CD4-positive, CD25-positive, alpha-beta regulatory T cell (primary cell): ENCODE measurements at places on chromosomes 5 and 9. TPM values are rescaled to one million over a fixed set of nuclear protein-coding genes. Genes with fewer than 3 reads are reported as not detected.

DNA sequence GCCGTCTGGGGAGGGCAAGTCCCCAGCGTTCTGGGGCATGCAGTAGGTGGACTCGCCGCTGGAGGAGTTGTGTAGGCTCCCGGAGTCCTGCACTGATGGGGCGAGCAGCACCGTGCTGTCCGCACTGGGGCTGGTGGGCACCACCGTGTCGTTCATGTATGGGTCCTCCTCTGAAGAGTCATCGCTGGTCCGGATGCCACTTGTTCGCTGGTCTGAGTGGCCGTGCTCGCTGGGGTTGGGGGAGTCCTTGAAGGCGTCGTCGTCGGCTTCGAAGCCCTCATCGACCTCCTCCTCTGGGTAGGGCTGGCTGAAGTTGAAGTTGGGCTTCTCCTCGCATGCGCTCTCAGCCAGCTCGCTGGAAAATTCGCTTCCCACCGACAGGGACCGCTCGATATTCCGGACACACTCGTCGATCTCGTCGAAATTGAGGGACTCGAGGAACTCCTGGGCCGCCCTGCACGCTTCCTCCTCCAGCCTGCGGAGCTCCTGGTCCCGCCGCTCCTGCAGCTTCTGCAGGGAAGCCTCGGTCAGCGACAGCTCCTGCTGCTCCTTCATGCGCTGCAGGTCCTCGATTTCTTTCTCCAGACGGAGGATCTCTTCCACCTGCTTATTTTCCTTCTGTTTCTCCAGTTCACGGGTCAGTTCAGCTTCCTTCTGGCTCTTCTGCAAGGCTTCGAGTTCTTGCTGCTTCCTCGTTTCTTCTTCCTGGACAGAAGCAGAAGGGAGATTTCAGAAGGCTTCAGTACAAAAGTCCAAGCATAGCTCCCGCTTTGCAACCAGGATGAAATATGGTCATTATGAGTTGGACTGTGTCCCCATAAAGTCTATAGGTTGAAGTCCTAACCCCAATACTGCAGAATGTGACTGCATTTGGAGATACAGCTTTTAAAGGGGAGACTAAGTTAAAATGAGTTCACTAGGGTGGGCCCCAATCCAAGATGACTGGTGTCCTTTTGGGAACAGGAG lies 84.6 kb upstream of the RETREG1 start:
- H3K27ac ChIP-seq: no peak overlapping the region
- no peaks in the 10 kb centered on the region for H3K27me3 ChIP-seq
- H3K4me1 ChIP-seq: no peaks in the 10 kb centered on the region
- no peak overlapping the region for H3K4me3 ChIP-seq

DNA sequence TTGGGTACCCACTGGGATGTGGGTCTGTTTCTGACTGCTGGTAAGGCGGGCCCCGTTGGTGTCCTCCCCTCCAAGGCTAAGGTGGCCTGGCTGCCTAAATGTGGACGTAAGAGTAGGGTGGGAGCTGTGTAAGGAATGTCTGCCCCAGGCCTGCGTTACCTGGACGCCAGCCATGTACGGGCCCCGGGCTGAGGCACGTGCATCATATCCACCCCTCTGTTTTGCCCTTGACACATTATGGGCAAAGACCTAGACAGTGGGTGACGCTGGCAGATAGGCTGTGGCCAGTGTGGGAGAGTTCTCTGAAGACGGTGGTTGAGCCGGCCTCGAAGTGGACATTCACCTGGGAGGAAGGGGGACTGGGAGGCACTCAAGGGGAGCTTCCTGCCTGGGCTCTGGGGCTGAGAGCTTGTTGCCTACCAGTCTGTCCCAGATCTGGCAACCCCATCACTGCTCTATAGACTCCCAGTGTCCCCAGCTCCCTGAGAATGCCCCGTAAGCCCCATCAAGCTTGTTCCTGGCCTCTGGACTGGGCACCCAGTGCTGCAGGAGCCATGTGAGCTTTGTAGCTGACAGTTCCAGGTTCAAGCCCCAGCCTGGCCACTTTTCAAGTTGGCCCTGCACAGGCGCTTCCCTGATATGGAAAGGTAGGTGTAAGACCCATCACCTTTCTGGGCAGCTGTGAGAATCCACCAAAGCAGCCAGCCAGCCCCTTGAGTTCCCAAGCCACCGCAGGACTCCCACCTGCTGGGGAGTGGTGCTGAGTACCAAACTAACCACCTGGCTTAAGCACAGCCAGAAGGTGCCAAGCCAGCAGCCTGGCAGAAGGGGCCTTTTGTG lies 3.2 kb upstream of the PRR7 start:
- no peak overlapping the region for H3K4me3 ChIP-seq
- peak overlapping the region; percentile 91 for H3K27ac ChIP-seq
- H3K4me1 ChIP-seq: peaks cover 69% of the 10 kb centered on the region
- H3K36me3 ChIP-seq: peaks cover 26% of the 10 kb centered on the region
- DNase-seq: no peak
- H3K27me3 ChIP-seq: no peaks in the 10 kb centered on the region

GRCh38 chr5:107322936-107323335 lies 347.8 kb downstream of the EFNA5 start:
- no peaks in the 10 kb centered on the region for H3K4me1 ChIP-seq
- no peak overlapping the region for H3K27ac ChIP-seq

GRCh38 chr5:80414113-80414512 lies 6.2 kb downstream of the ZFYVE16 start:
- H3K27me3 ChIP-seq: no peaks in the 10 kb centered on the region
- no peak for DNase-seq
- H3K36me3 ChIP-seq: no peaks in the 10 kb centered on the region
- no peak overlapping the region for H3K27ac ChIP-seq
- H3K4me3 ChIP-seq: no peak overlapping the region
- peaks cover 4% of the 10 kb centered on the region for H3K4me1 ChIP-seq

- no peaks in the 10 kb centered on the region for H3K36me3 ChIP-seq
- DNase-seq: no peak
- H3K4me1 ChIP-seq: no peaks in the 10 kb centered on the region
- H3K27ac ChIP-seq: no peak overlapping the region
Measured at GRCh38 chr5:163252950-163253349, 184.4 kb upstream of the CCNG1 start.

GRCh38 chr5:102296178-102296817 lies at the start of gene SLCO4C1:
Gene SLCO4C1 (minus strand): TSS chr5:102296284. CDS start chr5:102296262, 22 bp downstream.
- peaks cover 7% of the 10 kb centered on the region for H3K4me1 ChIP-seq
- H3K27ac ChIP-seq: no peak within 1 kb of the TSS
- no peaks in the 10 kb centered on the region for H3K36me3 ChIP-seq

DNA sequence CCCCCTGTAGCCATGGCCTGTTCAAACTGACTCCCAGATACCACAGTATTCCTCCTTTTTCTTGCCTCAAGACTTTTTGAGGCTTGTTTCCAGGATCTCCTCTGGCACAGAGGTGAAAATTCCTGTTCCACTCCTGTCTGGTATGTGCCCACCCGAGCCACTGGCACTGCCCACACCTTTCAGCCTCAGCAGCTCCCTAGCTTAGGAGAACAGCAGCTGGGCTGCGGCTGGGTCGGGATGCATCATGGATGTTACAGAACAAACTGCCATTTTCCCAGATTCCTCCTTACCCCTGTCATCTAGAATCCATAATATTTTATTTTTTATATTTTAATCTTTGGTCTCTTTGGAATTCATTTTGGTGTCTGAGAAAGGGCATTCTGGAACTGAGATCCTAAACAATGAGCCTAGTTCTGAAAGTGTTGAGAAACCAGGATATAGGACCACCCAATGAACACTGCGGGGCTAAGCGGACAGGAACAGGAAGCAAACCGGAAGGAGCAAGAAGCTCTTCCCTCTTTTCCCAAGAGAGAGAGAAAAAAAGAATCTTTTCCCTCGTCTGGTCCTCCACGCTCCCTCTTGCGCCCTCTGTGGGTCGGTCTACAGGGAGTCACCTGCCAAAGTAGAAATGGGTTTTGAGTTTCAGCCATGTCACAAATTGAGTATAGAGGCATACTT lies 12.5 kb downstream of the OR2S2 start:
- peaks cover 37% of the 10 kb centered on the region for H3K4me1 ChIP-seq
- peaks cover 2% of the 10 kb centered on the region for H3K27me3 ChIP-seq
- H3K27ac ChIP-seq: no peak overlapping the region

GRCh38 chr5:143182901-143183820 lies 220.3 kb downstream of the NR3C1 start:
- no peaks in the 10 kb centered on the region for H3K36me3 ChIP-seq
- H3K27ac ChIP-seq: no peak overlapping the region
- H3K27me3 ChIP-seq: no peaks in the 10 kb centered on the region
- peak; percentile 6 for DNase-seq
- H3K4me3 ChIP-seq: peak overlapping the region; percentile 54
- peaks cover 17% of the 10 kb centered on the region for H3K4me1 ChIP-seq

DNA sequence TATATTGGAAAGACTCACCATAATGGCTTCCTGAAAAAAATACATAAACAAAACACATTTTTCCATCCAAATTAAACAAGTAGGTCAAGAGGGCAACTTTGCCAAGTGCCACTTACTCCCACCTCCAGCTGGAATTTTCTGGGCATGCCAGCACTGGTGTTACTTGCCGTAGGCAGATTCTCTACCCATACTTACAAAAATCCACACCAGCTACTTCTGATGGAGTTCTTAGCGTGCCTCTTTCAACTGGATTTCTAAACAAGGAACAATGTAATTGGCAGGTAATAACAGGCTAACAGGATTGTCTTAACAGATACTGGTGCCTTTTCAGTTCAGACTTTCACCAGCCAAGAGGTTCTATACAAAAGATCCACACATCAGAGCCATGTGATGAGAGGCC lies 301.4 kb downstream of the MLLT3 start:
- no peak for DNase-seq
- H3K27ac ChIP-seq: peak overlapping the region; percentile 71
- no peaks in the 10 kb centered on the region for H3K36me3 ChIP-seq
- H3K4me3 ChIP-seq: peak overlapping the region; percentile 11

DNA sequence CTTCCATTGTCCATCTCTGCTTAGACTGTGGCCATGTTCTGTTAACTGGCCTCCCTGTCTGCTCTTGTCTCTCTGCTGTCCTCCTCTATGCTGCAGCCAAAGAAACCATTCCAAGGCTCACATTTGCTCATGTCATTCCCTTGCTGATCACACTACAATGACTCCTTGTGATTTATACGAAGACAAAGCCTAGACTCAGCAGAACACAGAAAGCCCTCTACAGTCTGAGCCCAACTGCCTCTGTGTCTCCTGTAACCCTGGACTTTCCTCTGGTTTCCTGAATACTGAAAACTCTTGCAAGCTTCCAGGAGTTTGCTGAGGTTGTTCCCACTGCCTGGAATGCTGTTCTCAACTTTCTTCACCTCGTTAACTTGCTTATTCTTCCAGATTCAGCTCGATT lies 191.8 kb downstream of the TMEM38B start:
- no peak overlapping the region for H3K27ac ChIP-seq
- H3K36me3 ChIP-seq: no peaks in the 10 kb centered on the region
- no peaks in the 10 kb centered on the region for H3K4me1 ChIP-seq
- no peak overlapping the region for H3K4me3 ChIP-seq
- DNase-seq: no peak

GRCh38 chr9:123081824-123082223 lies 48.4 kb downstream of the GPR21 start:
- H3K4me1 ChIP-seq: no peaks in the 10 kb centered on the region
- H3K27ac ChIP-seq: no peak overlapping the region
- no peak overlapping the region for H3K4me3 ChIP-seq
- peaks cover 61% of the 10 kb centered on the region for H3K36me3 ChIP-seq
- peak; percentile 25 for DNase-seq

DNA sequence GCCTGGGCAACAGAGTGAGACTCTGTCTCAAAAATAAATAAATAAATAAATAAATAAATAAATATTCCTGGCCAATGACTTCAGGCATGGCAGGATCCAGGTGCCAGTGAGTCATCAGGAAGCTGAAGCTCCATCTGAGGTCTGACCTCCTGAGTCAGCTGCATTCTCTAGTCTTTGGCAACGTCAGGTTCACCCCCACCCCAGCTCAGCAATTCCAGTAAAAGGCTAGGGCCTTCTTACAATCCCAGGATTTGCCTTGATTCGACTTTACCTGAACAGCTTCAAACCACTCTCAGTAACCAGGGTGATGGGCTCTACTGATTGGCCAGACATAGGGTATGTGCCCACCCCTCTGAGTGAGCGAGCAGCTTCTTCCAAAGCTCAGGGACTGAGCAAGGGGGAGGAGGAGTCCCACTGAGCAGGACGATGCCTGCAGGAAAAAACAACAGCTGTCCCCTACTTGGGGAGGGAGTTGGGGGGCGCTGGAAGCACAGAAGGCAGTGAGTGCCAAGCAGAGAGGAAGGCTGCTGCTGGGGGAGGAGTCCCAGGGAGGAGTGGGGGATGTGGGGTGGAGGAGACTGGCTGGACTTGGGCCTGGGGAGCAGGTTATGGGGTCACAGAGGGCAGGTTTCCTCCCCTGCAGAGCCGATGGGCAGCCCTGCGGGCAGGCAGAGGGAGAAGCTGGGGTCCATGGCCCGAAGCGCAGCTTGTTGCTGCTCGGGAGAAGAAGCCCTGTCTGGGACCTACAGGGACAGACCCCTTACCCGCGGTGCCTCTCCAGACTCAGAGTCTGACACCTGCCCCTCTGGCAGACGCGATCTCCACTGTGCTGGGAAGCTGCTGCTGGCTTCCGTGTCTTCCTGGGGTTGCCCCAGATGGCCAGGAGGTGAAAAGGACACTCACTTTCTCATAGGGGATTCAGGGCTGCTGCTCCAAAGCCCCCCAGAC lies 25.9 kb upstream of the UNC5A start:
- H3K4me1 ChIP-seq: peaks cover 20% of the 10 kb centered on the region
- no peak overlapping the region for H3K27ac ChIP-seq
- no peaks in the 10 kb centered on the region for H3K27me3 ChIP-seq
- DNase-seq: no peak
- no peaks in the 10 kb centered on the region for H3K36me3 ChIP-seq
- no peak overlapping the region for H3K4me3 ChIP-seq

GRCh38 chr9:12723409-12724028 lies 30.3 kb downstream of the TYRP1 start:
- H3K4me3 ChIP-seq: no peak overlapping the region
- H3K36me3 ChIP-seq: no peaks in the 10 kb centered on the region
- DNase-seq: no peak
- no peaks in the 10 kb centered on the region for H3K27me3 ChIP-seq
- no peaks in the 10 kb centered on the region for H3K4me1 ChIP-seq

GRCh38 chr5:61881821-61882487 lies 424.1 kb upstream of the KIF2A start:
- H3K4me3 ChIP-seq: no peak overlapping the region
- H3K27me3 ChIP-seq: no peaks in the 10 kb centered on the region
- no peak overlapping the region for H3K27ac ChIP-seq
- H3K4me1 ChIP-seq: no peaks in the 10 kb centered on the region
- no peak for DNase-seq

Gene ARID3C
- not detected for polyA plus RNA-seq

Gene SOHLH1
- polyA plus RNA-seq: not detected

Gene SMARCA2
- 28.7 TPM for polyA plus RNA-seq

Gene TTC1
- 85.7 TPM for polyA plus RNA-seq

Gene ACTL7B
- not detected for polyA plus RNA-seq
